Fibroblast of mammary gland (primary cell): ENCODE measurements at places on chromosomes 11 and 22.

- no peak for DNase-seq
Measured at GRCh38 chr11:114097832-114098231, 38.3 kb downstream of the ZBTB16 start.

GRCh38 chr11:121503051-121503450 is 50.3 kb upstream of the SORL1-AS1 start:
- DNase-seq: no peak

DNA sequence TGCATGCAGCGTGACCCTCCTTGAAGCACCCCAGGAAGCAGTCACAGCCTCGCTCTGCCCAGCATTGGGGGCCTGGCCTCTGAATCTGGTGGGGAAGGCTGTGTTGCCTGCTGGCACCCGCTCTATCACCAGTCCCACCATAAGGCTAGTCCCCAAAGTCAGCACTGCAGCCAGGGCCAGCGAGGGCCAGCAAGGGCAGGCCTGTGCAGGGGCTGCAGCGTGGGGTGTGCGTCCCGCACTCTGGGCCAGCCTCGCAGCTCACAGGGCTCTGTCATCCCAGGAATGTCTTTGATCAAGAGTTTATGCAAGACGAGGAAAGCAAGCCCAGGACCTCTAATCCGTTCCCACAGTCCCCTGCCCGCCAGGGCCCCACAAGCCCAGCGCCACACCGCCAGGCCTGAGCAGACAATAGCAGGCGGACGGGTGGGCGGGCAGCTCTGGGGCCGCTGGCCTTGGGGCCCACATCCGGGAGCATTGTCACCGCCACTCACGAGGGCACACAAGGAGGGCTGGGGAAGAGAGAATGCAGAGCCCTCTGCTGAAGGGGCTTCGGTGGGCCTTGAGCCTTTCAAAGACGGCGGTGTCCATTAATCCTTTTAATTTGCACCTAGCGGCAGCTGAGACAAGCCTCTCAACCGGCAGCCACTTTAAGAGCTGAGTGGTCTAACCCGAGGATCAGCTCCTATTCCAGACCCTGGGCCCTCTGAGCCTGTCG is 17.1 kb downstream of the LTO1 start:
- no peak for DNase-seq

DNA sequence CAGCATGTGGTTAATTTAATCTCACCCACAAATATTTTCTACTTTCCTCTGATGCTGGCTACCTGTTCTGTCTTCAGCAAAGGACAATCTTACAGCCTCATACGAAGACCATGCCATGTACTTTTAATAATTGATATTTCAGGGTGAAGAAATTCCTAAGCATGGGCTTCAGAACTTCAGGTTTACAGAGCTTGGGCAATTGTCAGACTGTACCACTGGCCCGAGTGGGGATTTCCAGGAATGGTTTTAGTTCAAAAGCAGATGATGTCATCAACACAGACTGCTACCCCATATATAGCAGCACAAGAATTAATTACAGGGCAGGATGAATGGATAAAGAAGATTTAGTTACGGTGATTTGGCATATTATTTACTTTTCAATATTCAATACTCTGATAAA is 171.8 kb downstream of the ETS1 start:
- no peak for DNase-seq

- no peak for DNase-seq
Measured at GRCh38 chr11:117929142-117929915, at the start of gene TMPRSS13. TMPRSS13 (minus strand) TSS chr11:117929402; CDS start chr11:117929307, 95 bp downstream.

DNA sequence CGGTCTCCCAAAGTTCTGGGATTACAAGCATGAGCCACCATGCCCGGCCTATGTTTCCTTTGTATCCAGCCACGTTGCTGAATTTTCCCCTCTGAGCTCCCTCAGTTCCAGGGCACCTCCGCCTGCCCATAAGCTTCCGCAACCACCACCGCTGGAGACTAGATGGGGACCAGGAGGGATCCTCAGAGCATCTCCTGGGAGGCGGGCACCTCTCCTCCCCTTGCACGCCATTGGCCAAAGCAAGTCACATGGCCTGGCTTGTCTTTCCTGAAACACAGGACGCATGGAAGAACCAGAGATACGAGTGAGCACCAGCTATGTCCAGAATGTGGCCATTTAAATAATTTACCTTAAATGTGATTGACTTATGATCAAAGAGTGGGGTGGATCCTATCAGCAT is 388.3 kb downstream of the BRD1 start:
- DNase-seq: no peak

DNA sequence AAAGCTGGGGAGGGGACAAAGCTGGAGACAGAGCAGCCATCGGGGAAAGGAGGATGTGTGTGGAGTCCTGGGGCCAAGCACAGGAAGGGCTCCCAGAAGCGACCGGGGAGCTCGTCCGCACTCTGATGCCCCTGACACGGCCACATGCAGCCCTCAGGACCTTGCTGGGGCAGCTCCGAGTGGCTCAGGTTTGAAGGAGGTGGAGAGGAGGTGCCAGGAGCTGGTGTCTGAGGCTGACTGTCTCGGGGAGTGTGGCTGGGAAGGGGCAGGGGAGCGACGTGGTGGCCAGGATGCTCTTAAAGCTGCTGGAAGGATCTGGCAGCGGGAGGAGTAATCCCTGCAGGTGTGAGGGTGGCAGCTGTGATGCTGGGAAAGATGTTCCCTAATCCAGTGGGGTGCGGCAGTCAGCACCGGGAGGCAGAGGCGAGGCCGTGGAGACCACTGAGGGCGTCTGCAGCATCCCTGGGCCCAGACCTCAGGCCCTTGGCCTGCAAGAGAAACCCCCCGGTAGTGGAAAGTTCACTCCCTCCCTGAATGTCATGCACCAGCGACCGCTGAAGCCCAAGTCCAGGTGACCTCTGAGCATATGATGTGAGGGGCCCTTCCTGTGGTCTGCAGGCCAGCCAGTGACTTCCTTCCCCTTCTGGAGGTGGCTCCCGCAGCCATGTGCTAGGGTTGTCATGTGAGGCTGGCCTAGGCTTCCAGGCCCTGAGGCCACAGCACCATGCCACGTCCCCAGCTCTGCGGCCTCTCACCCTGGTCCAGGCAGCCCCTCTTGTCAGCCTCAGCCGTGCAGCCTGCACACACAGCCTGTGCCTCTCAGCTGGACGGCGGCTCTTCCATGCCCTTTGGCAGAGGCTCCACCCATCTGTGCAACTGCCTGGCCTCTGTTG is 17.2 kb upstream of the CTSD start:
- DNase-seq: no peak

GRCh38 chr11:44694443-44694842 is 32.3 kb upstream of the TSPAN18 start:
- DNase-seq: no peak

DNA sequence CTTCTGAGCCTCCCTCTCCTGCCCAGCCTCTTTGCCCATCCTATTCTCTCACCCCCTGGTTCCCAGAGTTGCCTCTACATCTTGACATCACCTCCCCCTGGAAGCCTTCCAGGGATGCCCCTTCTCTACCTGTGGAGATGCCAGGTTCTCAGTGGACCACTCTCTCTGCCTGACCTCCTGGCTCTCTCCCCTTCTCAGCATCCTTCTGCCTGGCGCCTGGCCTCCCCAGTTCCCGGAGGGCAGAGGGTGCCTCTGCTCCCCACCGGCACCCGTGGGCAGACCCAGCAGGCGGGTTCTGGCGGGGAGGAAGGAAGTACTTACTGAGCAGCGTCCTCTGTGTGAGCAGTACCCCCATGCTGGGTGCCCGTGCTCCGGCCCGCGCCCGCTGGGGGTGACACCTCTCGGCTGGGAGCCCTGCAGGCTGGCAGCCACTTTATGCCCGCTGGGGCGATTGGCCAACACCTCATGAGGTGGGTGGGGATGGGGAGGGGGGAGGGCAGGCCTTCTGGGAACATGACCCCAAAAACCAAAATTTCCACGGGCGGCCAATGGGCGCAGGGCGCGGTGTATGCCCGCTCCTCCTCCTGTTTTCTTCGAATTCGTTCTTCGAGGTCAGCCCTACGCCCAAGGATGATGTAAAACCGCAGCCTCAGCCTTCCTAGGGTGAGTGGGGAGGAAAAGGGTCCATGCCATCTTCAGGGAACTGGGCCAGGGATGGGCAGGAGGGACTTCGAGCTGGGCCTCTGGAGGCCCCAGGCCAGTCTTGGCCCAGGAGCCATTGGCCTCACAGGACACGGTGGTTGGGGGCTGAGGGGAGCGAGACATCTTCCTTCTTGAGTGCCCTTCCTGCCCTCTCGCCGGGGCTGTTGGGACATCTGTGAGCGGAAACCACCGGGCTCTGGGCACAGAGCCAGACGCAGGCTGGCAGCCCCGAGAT is at the start of gene OSM:
Gene OSM (minus strand): TSS at position 407 of the 937 bp plus-strand sequence. CDS start 52 bp downstream, at position 355.
- DNase-seq: no peak

DNA sequence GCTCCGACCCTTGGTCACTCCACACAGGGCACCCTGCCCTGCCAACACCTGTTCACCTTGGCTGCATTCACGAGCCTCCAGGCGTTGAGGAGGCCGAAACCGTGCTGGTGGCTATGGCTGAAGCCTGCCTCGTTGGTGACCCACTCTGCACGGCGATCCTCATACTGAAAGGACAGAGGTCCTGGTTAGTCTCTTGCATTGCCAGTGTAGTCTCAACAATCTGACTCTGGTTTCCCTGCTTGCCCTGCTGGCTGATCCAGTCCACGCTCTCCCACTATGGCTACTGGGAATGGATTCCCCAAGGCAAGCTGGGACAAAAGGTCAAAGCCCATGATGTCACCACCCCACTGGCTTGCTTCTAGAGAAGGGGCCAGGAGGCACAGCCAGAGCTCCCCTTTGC is 12.9 kb downstream of the PCSK7 start:
- no peak for DNase-seq
